CD4-positive, alpha-beta T cell (primary cell): ENCODE measurements at places on chromosomes 3 and 15. TPM values are rescaled to one million over a fixed set of nuclear protein-coding genes. Genes with fewer than 3 reads are reported as not detected.

The HIGD2B gene
- not detected for total RNA-seq

The ZIC1 gene
- not detected for total RNA-seq

The FBXW12 gene
- not detected for total RNA-seq

The HDC gene
- total RNA-seq, result not detected

The TEX9 gene
- total RNA-seq, result 1.3 TPM

DNA sequence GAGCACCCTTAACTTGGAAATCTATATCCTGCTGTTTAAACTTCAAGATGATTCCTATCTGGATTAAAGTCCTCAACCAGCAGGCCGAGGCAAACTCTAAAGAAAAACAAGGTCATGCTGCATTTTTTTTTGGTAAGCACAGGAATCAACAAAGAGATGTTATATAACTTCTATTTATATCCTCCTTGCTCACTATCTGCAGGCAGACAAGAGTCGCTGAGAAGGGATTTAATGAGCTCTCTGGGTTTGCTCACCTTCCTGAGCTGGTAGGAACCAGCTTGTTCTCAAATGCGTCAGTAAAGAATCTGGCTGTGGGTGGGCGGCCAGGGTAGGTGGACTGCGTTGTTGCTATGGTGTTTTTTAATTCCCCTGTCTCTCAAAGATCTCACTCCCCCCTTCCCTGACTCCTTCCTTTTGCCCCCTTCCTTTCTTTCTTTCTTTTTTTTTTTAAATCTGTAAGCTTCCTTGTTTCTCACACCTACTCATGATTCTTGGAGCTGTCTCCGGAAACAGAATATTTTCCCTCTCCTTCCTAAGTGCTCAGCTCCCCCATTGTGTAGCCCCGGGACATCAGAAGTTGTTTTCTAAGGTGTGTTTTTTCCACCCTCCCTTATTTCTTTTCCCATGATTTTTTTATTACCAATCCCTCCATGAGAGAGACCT is 228.8 kb upstream of the BHLHE40 start:
- peaks cover 26% of the 10 kb centered on the region for H3K4me1 ChIP-seq
- no peaks in the 10 kb centered on the region for H3K27me3 ChIP-seq
- peaks cover 22% of the 10 kb centered on the region for H3K36me3 ChIP-seq
- no peak for DNase-seq
- no peak overlapping the region for H3K4me3 ChIP-seq

DNA sequence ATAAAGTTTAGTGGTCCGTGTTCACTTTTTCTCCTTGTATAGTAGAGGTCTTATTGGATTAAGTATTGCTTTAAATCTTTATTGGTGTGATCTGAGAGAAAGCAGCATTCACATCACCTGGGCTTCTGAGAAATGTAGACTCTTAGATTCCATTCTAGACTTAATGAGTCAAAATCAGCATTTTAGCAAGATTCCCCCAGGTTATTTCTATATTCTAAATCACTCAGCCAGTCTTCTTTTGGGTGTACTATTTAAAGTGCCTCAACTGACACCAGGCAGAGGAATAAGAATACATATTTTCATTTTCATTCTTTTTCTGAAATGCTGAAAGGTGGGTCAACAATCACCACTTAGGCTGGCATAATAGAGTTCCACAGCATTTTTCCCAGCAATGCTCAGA is 481.7 kb downstream of the TUSC7 start:
- H3K4me3 ChIP-seq, result no peak overlapping the region
- H3K27me3 ChIP-seq, result no peaks in the 10 kb centered on the region
- DNase-seq, result no peak
- no peaks in the 10 kb centered on the region for H3K4me1 ChIP-seq
- H3K27ac ChIP-seq, result no peak overlapping the region
